ENCODE measurements at places on chromosomes 3 and 15.

GRCh38 chr15:92583096-92584034, 72.2 kb downstream of the FAM174B start:
- DNase-seq, result no peak

- no peak for DNase-seq
Observed at GRCh38 chr3:14522768-14523167, 17.4 kb downstream of the GRIP2 start.

- DNase-seq, result no peak
Observed at GRCh38 chr15:23954931-23955330, 267.8 kb upstream of the NDN start.

GRCh38 chr3:152365766-152366593, 97.3 kb downstream of the MBNL1 start:
- no peak for DNase-seq

DNA sequence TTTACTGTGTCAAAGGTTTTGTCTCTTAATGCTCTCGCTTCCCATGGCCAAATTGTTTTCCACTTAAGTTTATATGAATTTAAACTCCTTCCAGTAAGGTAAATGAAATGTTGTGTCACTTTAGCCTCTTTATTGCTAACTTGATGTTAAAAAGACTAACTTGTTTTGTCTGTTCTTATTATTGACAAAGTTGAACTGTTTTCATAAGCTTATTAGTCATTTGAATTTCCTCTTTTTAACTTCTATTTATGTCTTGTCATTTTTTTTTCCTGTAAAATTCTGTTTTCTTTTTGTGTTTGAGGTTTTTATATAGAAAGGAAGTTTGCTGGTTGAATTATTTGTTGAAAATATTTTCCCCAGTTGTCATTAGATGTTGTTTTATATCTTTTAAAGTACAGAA, 25.8 kb downstream of the FAM98B start:
- DNase-seq, result no peak

DNA sequence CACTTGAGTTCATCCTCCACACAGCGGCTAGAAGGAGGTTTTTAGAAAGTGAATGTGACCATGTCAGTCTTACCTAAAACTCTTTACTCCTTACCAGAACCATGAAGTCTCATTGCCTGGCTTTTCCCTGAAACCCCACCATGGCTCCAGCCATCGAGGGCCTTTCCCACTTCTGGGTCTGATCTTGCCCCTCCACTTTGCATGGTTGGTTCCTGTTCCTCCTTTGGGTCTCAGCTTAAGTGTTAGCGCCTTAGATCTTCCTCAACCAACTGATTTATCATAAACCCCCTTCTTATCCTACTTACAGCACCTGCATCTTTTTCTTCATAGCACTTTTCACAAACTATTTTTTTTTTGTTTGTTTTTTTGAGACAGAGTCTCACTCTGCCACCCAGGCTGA, 45.9 kb upstream of the ULK4 start:
- no peak for DNase-seq

- no peak for DNase-seq
Observed at GRCh38 chr15:78018445-78018844, 59.1 kb downstream of the TBC1D2B start.

DNA sequence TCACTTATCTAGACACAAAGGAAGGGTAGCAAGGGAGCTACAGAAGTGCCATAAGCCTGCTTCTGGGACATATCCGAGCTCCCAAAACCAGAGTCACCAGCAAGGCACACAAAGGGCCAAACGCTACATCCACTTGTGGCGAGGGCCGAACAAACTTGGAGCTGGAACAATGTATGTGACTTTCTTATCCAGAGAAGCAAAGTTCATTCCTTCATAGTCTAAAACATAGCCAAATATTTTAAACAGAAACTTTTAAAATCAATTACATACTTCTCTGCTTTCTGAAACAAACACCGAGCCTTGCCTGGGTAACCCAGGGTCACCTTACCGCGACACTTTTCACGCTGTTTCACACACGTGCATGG, 15.9 kb downstream of the ZXDC start:
- no peak for DNase-seq

DNA sequence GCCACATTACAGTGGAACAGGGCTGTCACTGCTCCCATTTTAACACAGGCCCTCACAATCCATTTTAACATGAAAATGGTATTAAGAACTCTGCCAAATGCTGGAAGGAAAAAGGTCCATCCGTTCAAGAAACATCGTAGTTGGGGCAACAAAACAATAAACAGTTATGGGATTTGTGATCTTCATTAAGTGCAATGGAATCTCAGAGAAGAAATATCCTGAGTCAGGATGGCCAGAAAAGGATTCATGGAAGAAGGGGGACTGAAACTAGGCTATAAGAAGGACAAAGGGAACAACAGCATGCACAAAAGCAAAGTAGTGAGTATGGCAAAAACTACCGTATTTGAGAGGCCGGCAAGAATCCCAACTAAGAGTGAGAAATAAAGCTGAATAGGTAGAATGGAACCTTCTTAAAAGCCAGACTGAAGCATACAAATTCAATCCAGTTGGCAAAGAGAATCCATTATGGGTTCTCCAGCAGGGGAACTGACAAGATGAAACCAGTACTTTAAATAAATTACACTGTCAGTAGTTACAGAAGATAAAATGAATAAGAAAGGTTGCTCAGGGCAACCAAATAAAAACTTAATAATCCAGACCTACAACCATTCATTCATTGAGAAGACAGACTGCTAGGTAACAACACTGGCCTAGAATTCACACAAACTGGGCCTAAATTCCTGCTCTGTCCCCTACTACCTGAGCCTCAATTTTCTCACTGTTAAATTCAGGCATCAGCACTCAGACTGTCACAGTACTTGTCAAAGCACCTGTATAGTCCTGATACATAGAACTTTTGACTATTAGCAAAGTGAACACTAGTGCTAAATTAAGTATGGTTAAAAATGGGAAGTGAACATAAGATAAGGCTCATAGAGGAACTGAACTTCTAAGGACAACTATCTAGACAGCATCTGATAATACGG, 6.3 kb downstream of the TBL1XR1 start:
- DNase-seq, result peak; percentile 32

DNA sequence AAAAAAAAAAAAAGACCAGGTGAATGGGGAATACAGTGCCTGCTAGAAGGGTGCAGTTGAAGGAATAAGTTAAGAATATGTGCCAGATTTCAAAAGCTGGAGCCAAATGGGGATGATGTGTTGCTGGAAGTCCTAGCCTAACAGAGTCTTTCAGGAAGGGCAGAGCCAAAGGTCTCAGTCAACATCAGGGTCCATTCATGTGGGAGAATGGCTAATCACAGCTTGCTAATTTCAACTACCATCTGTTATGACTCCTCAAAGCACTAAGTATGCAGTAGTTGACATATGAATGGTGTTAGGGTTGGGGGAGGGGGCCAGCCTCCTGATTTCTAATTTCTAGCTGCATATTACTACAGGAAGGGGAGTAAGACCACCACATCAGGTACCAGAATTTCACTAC, 4.4 kb downstream of the ZBTB38 start:
- no peak for DNase-seq

DNA sequence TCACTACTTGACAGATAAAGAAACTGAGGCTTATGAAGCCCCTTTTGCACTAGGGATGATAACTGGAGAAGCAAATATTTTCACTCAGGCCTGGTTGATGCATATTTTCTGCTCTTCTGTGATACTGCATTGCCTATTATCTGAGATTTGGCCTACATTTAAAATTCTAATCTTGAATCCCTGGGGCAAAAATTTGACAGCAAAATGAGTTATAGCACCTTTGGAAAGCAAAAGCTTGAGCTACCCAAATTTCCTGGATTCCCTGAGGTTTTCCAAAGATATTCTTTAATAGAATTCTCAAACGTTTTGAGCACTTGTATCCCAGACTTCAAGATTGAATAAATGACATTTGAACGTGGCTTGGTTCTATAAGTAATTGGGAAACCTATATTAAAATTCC, 86.1 kb downstream of the NAALADL2 start:
- DNase-seq, result no peak

DNA sequence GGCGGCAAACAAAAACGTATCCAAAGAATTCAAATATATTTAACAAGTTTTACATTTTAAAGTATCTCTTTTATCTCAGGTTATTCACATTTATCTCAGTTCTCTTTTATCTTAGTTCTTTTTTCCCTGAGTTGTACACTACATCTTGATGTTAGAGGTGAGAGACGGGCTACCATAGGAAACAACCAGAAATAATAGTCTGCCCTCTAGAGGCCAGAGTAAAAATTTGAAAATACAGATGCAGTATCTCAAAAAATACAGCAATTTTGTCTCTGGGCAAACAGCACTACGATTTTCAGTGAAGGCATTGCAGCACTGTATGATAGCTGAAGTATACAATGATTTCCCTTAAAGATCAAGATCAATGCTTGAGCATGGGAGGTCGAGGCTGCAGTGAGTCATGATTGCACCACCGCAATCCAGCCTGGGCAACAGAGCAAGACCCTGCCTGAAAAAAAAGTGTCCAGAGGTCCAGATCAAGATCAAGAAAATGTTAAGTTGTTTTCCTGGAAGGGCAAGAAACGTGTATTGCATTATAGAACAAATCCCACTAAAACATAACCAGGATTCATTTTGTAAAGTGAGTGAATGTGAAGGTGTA, 82.6 kb upstream of the ATP11B start:
- DNase-seq, result peak; percentile 76

GRCh38 chr3:52270252-52270754, 8.1 kb downstream of the WDR82 start:
- no peak for DNase-seq

DNA sequence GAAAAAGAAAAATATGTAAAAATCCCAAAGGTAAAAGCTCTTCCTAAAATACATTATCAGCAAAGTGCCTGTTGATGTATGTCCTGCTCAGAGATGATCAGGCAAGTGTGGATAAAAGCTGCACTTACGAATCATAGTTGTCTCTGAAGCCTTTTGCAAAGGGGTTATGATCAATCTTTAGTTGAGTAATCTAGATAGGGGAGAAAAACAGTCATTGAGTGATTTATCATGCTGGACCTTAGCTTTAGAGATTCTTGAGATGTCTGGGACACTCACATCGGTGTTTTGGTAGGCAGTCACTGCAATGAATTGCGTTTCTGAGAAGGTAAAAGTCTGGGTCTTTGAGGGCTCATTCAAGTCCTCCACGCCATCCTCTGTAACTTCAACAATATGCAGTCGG, 3.7 kb downstream of the EOMES start:
- DNase-seq, result no peak

- DNase-seq, result no peak
Observed at GRCh38 chr3:45026038-45026437, at the start of gene CLEC3B. Gene CLEC3B, plus strand, starts transcription at chr3:45026303. Its CDS starts 60 bp downstream, at chr3:45026363.

- DNase-seq, result no peak
Observed at GRCh38 chr15:22959321-22960101, 20.7 kb downstream of the CYFIP1 start.
